NAMALWA (cell line): ENCODE measurements at places on chromosomes 6 and 20.

DNA sequence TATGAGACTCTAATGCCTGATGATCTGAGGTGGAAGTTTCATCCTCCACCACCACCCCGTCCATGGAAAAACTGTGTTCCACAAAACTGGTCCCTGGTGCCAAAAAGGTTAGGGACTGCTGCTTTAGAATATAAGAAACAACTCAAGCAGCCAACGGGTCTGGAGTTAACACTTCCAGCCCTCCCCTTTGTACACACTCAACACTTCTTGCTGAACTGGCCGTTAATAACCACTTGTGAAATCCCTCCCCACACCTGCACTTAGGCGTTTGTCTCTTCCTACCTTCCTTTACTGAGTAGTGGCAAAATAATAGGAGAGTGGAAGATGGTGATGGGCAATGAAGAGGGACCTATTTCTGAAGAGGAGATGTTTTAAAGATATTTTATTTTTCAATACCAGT lies 10.5 kb downstream of the SAYSD1 start:
- DNase-seq, result no peak

- no peak for DNase-seq
Observed at GRCh38 chr20:51801122-51801822, 1.0 kb downstream of the SALL4 start.

DNA sequence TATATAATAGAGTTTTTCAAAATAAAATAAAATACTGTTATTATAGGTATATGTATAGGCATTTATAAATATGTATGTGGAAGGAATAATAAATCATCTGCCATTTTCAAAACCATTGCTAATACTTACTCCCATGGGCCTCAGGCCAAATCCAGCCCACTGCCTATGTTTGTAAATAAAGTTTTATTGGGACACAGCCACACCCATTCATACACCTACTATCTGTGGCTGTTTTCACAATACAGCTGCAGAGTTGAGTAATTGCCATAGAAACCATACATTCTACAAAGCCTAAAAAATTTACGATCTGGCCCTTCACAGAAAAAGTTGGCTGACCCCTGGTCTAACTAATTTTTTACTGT lies 9.5 kb downstream of the ALDH5A1 start:
- no peak for DNase-seq

- no peak for DNase-seq
Observed at GRCh38 chr6:116309001-116309400, 29.3 kb upstream of the TSPYL1 start.

DNA sequence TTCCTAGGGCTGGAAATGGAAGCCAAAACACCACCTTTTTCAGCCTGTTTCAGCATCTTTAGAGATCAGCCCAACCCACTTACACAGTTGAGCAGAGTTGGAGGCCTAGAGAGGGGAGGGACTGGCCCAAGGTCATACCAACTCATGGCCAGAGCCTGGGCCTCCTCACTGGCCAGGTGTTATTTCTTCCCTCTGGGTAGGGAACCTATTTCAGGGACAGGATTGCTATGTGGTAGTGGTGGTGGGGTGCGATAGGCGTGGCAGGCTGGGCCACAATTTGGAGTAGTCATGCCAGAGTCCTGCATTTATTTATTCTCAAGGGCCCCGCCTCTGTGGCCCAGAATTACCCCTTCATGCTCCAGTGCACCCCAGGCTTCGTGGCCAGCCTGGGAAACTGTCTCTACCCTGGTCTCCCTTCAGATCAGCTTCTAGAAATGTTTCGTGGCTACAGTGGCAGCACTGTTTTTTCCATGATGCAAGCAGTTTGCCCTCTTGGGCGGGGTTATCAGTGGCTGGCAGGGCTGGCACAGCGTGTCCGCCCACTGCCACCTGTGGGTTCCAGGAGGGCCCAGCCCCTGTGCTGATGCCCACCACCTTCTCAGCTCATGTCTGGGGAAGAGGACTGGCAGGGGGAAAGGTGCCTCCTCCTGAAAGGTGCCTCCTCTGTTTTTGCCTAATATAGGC lies 6.2 kb downstream of the VEGFA start:
- DNase-seq, result no peak

- no peak for DNase-seq
Observed at GRCh38 chr6:38518511-38519304, 121.0 kb downstream of the BTBD9 start.

- DNase-seq, result no peak
Observed at GRCh38 chr6:109834131-109834530, 143.0 kb downstream of the FIG4 start.

GRCh38 chr6:33882154-33882553 lies 78.4 kb upstream of the MLN start:
- DNase-seq, result no peak

GRCh38 chr20:63246490-63247288 lies 7.6 kb downstream of the NKAIN4 start:
- DNase-seq, result no peak

DNA sequence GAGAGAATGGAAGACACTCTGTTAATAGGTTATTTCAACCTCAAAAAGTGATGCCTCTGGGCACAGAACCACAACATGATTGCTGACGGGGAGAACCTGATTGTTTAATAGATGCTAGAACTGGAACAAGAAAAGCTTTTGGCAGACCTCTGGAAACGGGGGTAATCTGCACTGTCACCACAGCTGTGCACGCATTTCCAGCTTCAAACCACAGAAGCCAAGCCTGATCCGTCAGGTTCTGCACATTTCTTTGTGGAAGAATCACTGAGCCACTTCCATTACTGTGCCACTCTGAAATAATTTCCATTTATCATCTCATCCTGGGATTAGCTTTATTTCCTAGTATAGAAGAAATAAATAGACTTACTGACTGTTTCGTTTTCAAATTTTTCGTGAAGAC lies 309.3 kb downstream of the FARS2 start:
- DNase-seq, result no peak

GRCh38 chr20:19625426-19625825 lies 132.6 kb upstream of the RIN2 start:
- no peak for DNase-seq

- DNase-seq, result no peak
Observed at GRCh38 chr20:54398814-54399213, 76.6 kb upstream of the DOK5 start.

GRCh38 chr20:56957737-56958553 lies 308.5 kb downstream of the BMP7 start:
- DNase-seq, result no peak

DNA sequence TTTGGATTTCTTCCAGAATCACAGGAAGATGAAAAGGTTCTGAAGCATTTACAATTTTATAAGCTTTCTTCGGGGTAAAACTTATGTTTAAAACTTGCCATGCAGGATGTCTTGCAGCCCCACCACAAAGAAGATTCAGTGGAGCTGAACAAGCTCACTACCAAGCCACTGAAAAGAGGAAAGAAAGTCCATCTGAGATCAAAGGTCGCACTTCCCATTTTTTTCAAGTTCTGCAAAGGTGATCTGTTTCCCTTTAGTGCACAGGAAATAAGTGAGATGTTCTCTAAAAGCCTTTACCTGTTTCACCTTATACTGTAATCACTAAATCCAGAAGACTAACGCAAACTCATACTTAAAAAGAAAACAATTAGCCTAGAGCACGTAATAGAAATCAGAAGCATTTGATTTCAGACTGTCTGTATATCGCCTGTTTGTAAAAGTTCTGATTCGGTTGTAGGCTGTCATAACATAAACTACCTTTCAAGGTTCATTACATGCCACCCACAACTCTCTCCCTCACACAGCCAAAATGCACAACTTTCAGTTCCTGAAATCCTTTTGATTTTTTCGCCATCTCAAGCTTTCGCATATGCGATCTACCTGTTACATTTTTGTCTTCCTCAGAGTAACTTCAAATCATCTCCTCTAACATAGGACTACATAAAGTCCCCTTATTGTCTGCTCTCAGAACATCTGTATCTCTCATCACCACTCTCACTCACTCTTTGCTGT lies 1.8 kb downstream of the ECHDC1 start:
- peak; percentile 69 for DNase-seq

GRCh38 chr6:148703900-148704299 lies 42.9 kb upstream of the UST start:
- no peak for DNase-seq
